ENCODE measurements at places on chromosomes 16 and 17.

- DNase-seq, result no peak
Observed at GRCh38 chr16:86614699-86615098, 36.4 kb downstream of the FOXL1 start.

GRCh38 chr16:82867485-82867884 is 240.7 kb downstream of the CDH13 start:
- no peak for DNase-seq

- peak; percentile 77 for DNase-seq
Observed at GRCh38 chr17:2049333-2050299, 5.3 kb upstream of the HIC1 start.

DNA sequence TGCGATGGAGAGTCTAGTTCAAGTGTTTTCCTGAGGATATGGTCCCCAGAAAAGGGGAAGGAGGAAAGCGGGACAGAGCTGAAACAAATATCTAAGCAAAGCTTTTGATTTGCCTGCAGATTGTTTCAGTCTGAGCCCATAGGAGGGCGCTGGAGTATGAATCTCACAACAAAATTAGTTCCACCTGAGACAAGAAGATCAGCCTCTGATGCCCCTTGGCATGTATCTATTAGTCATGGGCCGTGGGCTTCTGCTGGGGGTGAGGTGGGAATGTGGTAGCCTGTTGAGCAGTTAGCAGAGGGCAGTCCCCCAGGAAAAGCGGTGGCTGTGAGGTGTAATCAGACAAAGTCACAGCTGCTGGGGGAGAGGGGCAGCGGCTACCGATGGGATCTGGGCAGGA is 446.9 kb downstream of the CA10 start:
- no peak for DNase-seq
